Bronchial epithelial cell (primary cell): ENCODE measurements at places on chromosomes 6 and 20. TPM values are rescaled to one million over a fixed set of nuclear protein-coding genes. Genes with fewer than 3 reads are reported as not detected.
A peak's percentile ranks its signal among the peaks of the same experiment; 100 is the strongest.

The RRP36 gene
- total RNA-seq = 84.7 and 97.1 TPM in 2 replicates

GRCh38 chr6:31074401-31074800 lies 38.0 kb downstream of the C6orf15 start:
- DNase-seq = no peak

The MAFB gene
- 1.3 and 3.6 TPM in 2 replicates for total RNA-seq

- DNase-seq = no peak
Observed at GRCh38 chr6:169970306-169970988, 219.0 kb downstream of the ERMARD start.

DNA sequence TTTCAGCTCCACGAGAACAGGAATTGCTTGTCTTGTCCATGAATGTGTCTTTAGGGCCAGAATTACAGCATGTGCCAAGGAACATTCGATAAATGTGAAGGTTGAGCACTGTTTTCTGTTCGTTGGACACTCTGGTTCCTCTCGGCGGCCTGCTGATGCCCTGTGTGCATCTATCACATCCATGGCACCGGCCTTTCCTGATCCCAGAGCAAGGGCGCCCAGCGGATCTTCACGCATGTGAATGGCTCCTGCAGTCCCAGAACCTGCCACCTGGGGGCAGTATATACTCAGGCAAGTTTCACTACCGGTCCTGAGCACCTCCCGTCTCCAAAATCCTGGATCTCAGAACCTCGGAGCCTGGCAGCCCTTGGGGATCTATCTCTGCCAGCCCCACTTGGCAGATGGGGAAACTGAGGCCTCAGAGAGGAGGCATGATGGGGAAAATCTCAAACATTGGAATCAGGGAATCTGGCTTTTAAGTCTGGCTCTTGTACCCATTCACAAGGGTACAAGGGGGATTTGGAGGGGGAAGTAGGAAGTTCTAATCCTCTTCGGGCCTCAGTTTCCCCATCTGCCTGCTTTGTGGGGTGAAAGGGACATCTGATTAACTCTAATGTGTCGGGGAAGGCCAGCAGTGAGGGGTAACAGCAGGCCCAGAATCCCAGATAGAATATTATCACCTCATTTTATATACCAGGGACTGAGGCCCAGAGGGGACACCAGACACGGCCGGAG lies 4.3 kb upstream of the CEBPB start:
- DNase-seq = peak; percentile 70

The DOK5 gene
- 0.13 TPM in 1 of 2 replicates, not detected in the other for total RNA-seq

DNA sequence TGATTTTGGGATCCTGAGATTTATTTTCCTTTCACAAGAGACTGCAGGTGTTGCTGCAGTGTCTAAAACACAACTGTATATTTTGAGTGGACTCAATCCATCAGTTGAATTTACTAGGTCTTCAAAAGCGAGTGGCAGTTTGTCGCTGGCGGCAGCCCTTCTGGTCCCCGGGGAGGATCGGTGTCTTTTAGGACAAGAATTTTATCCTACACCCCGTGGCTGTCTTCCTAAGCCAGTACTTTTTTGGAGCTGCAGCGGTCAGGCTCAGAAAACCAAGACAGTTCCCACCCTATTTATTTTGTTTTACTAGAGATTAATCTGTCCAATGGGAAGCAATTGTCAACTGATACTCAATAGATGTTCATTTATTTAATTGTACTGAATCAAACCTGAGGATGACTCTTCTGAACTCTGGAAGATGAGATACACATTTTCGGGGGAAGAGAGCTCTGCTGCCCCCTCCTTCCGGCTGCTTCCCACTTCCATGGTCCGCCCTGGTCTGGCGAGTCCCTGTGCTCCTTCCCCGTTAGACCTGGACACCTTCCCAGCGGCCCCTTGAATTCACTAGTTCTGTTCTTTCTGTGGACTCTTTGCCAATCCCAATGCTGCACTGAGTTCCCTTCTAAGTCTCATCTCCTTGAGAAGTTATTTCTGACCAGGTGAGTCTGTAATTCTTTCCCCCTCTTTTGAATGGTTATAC lies 90.6 kb downstream of the ERMARD start:
- DNase-seq = no peak

DNA sequence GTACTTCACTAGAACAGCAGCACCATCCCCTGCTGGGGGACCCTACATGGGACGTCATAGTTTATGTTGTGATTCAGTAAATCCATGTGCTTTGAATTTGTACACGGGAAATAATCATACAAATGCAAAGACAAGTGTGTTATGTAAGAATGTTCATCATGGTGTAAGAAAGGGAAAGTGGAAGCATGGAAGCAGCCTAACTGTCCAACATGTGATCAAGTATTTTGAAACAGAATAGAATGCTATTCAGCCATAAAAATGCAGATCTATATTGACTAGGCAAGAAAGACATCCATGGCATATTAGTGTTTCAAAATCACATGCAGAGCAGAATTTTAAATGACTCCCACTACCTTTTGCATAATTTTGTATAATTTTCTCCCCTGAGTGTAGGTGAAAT lies 117.6 kb downstream of the F13A1 start:
- DNase-seq = no peak

The KCNK17 gene
- total RNA-seq = not detected in 2 replicates

- DNase-seq = no peak
Observed at GRCh38 chr6:165654144-165654543, 8.9 kb downstream of the PDE10A start.

The SLC35F1 gene
- total RNA-seq = not detected in 2 replicates

The SLC35D3 gene
- total RNA-seq = under 0.01 TPM in 1 of 2 replicates, not detected in the other

The DCDC2 gene
- total RNA-seq = under 0.01 and 0.13 TPM in 2 replicates

The PRKN gene
- total RNA-seq = 0.79 and 1.5 TPM in 2 replicates

DNA sequence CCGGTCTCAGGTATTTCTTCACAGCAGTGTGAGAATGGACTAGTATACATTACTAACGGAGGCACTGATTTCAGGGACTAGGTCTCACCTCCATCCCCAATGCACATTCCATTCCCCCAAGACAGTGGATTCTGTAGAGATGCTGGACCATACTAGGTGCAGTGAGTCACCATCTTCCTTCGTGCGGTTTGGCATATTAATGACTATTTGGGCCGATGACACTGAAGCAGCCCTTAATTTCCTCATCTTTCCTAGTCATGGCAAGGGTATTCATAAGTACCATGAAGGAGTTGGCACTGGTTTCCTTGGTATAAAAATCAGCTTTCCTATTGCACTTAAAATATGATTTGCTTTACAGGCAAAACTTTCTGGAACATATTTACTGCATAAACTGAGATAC lies 121.4 kb upstream of the TRAF3IP2 start:
- DNase-seq = no peak

GRCh38 chr6:286681-287488 lies 5.4 kb upstream of the DUSP22 start:
- no peak for DNase-seq

DNA sequence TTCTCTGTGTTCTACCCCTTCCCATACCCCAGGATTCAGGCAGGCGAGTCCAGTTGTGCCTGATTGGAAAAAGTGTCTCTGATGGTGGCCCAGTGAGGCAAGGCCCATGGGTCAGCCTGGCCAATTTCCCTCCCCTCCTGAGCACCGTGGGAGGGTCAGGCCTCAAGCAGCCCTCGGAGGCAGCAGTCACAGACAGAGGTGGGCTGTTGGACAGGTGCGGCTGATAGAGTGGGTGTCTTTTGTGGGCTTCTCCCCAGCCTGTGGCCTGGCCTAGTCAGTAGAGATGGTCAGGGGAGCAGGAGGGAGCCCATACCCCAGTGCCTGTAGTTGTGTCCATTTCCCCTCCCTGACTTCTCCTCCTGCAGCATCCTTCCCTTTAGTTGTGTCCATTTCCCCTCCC lies 8.9 kb downstream of the MYT1 start:
- DNase-seq = no peak

The HRH3 gene
- not detected in 2 replicates for total RNA-seq

The LAMP5 gene
- total RNA-seq = not detected in 2 replicates

DNA sequence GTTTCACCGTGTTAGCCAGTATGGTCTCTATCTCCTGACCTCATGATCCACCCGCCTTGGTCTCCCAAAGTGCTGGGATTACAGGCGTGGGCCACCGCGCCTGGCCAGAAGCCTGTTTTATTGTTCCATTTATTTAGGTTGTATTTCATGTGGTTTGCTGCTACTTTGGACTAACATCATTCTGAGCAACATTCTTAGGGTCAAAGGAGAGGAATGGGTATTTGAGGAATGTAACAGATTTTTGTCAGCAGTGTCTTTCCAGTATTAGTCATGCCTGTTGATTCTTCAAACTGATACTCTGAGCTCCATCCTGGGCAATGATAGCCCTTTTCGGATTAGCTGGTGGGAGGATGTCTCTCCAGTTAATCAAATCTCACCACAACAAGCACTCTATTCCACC lies 213.0 kb upstream of the CITED2 start:
- peak; percentile 21 for DNase-seq

GRCh38 chr20:20799716-20800312 lies 87.4 kb upstream of the RALGAPA2 start:
- DNase-seq = no peak

DNA sequence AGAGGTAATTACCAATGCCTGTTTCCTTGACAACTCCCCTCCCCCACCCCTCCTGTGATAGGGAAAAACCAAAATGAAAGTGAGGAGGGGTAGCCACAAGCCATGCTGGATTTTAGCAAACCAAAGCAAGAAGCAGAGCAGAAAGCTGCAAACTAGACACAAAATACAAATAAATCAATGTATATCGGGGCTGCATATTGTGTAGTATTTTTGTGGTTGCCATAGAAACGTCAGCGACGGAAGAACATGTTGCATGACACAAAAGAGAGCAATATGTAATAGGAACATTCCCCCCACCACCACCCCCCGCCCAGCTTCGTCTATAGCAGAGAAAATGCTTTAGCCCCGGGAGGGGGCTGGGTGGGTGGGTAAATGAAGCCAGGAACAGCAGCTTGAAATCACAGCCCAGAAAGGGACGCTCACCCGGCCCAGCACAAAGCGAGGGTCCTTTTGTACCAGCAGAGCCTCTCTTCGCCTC lies 548 bp downstream of the AGPAT4 start:
- peak; percentile 12 for DNase-seq

The TBXT gene
- not detected in 2 replicates for total RNA-seq

The RIPPLY2 gene
- total RNA-seq = not detected in 2 replicates

The NTSR1 gene
- total RNA-seq = not detected in 2 replicates

DNA sequence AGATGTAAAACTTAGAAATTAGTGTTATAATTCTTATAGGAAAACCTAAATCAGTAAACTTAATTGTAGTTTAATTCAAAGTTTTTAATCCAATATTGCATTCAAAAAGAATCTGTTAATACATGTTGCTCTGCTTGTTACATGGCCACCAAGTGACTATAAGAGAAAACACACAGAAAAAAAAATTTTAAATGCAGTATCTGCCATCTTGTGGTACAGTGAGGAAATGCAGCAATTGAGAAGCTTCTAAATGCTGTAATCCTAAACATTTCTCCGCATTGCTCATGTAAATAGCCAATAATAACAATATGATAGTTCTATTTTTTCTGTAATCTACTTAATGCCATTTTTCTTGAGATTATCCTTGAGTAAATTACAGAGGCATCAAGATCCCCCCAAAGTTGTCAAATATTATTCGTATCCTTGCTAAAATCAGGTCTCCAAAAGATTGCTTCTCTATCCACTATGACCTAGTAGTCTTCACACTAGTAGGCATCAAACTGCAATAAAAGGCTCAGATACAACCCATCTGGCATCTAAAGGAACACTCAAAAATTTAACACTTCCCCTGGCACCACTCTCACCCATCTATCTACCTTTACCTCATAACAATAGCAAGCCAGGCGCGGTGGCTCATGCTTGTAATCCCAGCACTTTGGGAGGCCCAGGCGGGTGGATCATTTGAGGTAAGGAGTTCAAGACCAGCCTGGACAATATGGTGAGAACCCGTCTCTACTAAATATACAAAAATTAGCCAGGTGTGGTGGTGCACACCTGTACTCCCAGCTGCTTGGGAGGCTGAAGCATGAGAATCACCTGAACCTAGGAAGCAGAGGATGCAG lies 34.6 kb downstream of the HDAC2 start:
- peak; percentile 62 for DNase-seq

DNA sequence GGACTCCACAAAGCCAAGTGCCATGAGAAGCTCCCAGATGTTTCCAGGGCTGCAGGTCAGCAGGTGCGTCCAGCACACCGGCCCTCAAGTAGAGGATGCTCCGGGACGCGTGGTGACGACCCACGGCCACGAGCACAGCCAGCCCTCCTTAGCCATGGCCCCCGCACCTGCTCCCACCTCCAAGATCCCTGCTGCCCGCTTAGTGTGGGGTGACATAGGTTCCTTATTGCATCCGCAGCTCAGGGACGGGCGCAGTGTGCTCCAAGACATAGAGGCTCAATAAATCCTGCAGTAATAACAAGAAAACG lies 138.1 kb upstream of the RPS6KA2 start:
- no peak for DNase-seq

- DNase-seq = no peak
Observed at GRCh38 chr6:113388996-113389395, 468.1 kb upstream of the MARCKS start.

The KATNA1 gene
- 30.0 and 37.6 TPM in 2 replicates for total RNA-seq

GRCh38 chr6:41066867-41067304 lies 5.3 kb downstream of the OARD1 start:
- peak; percentile 68 for DNase-seq

- DNase-seq = no peak
Observed at GRCh38 chr6:4864519-4864918, 88.3 kb downstream of the CDYL start.

The MROH8 gene
- under 0.01 and 0.13 TPM in 2 replicates for total RNA-seq

GRCh38 chr20:34459209-34459897 lies 56.9 kb upstream of the DYNLRB1 start:
- no peak for DNase-seq

DNA sequence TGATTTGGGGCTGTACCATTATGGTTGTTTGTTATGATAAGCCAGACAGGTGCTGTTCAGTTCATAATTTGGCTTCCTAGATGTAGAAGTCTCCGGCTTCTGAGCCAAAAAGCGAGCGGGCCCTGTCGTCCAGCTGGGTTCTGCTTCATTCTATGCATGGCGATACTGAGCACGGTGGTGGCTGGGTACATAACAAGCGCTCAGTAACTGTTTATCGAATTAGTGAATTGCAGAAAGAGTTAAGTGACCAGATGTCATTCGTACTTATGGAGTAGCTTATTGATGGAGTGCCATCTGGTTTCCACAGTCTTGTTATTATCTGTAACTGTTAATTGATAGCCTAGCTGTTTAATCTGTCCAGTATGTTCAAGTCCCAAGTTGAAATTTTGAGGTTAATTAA lies 85.0 kb downstream of the DTD1 start:
- DNase-seq = no peak

The RFX6 gene
- total RNA-seq = not detected in 2 replicates

DNA sequence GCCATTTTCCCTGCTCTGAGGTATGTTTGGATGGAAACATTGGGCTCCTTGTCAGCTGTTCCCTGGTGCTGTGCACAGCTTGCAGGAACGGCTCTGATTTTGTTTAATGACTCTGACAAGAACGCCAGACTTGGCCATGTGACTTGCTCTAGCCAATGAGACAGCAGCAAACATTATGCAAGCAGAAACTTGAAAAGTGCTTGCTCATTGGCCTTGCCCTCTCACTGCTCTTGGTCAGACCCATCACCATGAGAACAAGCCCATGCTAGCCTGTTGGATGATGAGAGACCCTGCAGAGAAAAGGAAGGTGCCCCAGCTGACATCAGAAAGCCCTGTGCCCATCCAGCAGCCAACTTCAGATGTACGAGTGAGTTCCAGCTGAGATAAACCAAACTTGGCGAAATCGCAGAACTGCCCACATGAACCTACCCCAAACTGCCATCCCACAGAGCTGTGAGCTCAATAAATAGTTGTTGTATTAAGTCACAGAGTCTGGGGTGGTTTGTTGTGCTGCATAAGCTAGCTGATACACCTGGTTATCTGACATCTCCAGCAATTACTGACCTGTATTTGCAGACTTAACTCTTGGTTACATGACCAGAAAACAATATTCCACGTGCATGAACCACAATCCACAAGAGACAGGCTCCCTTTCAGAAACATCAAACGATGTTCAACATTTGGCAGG lies 96.9 kb downstream of the JPH2 start:
- peak; percentile 98 for DNase-seq

The TREML4 gene
- total RNA-seq = not detected in 2 replicates

The MMP24 gene
- under 0.01 TPM in 1 of 2 replicates, not detected in the other for total RNA-seq

The CST4 gene
- not detected in 2 replicates for total RNA-seq
